WTC11 (cell line): ENCODE measurements at places on chromosomes 1 and 21. TPM values are rescaled to one million over a fixed set of nuclear protein-coding genes. Genes with fewer than 3 reads are reported as not detected.

FHAD1 gene
- total RNA-seq, result 2.6 to 3.0 TPM (median 2.9 TPM) in 3 replicates

USH2A gene
- total RNA-seq, result 0.07 to 0.37 TPM (median 0.32 TPM) in 3 replicates

TNFRSF8 gene
- 20.5 to 21.3 TPM (median 20.8 TPM) in 3 replicates for total RNA-seq

SLC30A1 gene
- 20.0 to 26.9 TPM (median 25.3 TPM) in 3 replicates for total RNA-seq

LCE1F gene
- not detected in 3 replicates for total RNA-seq

OR10J1 gene
- not detected in 3 replicates for total RNA-seq

CHRNB2 gene
- total RNA-seq, result 1.6 to 1.7 TPM (median 1.7 TPM) in 3 replicates

PLEKHO1 gene
- total RNA-seq, result 23.3 to 27.0 TPM (median 25.7 TPM) in 3 replicates

EPS8L3 gene
- 0.17 to 0.41 TPM in 2 of 3 replicates, not detected in the other for total RNA-seq

OR14K1 gene
- total RNA-seq, result not detected in 3 replicates

CFHR1 gene
- 0.14 to 0.20 TPM (median 0.16 TPM) in 3 replicates for total RNA-seq

CCDC28B gene
- 29.0 to 34.4 TPM (median 29.9 TPM) in 3 replicates for total RNA-seq

GCSAML gene
- not detected in 3 replicates for total RNA-seq

B3GALNT2 gene
- 37.4 to 41.7 TPM (median 40.8 TPM) in 3 replicates for total RNA-seq

PLA2G5 gene
- total RNA-seq, result 0.30 TPM in 1 of 3 replicates, not detected in the others

NES gene
- 103 to 127 TPM (median 104 TPM) in 3 replicates for total RNA-seq

TMPRSS15 gene
- not detected in 3 replicates for total RNA-seq

CYP4A22 gene
- not detected in 3 replicates for total RNA-seq

LINGO4 gene
- total RNA-seq, result not detected in 3 replicates

OR2L2 gene
- total RNA-seq, result 0.05 TPM in 1 of 3 replicates, not detected in the others

C4BPA gene
- 0.23 to 0.39 TPM (median 0.30 TPM) in 3 replicates for total RNA-seq

TCHH gene
- 0.02 to 0.05 TPM (median 0.04 TPM) in 3 replicates for total RNA-seq

RAP1GAP gene
- total RNA-seq, result 7.6 to 9.9 TPM (median 9.7 TPM) in 3 replicates
